DMS79 (cell line): ENCODE measurements at places on chromosomes 4 and X.
A peak's percentile ranks its signal among the peaks of the same experiment; 100 is the strongest.

DNA sequence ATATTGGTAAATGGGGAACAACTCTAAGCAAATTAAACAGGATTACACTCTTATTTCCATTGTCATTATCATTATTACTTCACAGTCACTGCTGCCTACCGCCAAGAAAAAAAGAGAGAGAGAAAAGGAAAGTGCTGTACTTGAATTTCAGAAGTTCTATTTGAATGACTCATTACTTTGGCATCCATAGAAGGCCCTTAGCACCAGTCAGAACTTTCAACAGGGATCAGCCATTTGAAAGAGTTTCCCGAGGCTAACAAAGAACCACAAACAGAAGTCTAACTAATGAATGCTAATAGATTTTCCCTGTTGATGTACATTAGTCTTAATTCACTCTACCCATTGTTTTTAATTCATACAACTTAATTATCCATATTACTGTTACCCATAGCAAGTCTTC, 116.3 kb downstream of the SHROOM4 start:
- DNase-seq: no peak

DNA sequence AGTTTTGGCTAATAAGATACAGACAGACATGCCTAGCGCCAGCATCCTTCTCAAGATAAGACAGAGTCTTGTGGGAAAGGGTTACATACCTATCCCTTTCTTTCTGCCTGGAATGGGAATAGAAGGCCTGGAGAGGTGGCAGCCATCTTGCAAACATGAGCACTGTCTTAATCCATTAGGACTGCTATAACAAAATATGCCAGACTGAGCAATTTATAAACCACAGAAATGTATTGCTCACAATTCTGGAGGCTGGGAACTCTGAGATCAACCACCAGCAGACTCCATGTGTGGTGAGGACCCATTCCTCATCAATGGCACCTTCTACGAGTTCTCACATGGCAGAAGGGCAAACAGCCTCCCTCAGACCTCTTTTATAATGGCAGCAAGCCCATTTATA, 26.5 kb upstream of the NEIL3 start:
- no peak for DNase-seq

- no peak for DNase-seq
These were observed 2.9 kb upstream of the PGRMC2 start for GRCh38 chr4:128290526-128290925.

DNA sequence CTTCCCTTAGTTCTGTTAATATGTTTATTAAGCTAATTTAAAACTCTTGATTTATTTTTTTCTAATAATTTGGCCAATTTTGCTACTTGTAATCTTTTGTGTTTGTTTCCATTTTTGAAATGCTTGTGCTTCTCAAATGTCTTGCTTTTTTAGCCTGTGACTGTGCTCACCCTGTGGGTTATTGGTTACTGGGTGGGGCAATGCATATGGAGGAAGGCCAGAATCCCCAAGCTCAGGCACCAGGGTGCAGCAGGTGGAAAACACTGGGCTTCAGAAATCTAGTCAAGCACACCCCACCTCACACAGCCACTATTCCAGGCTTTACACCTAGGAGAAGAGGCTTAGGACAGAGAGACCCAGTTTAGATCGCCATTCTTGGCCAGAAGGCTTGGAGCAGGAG, 33.1 kb downstream of the ETNPPL start:
- DNase-seq: no peak

DNA sequence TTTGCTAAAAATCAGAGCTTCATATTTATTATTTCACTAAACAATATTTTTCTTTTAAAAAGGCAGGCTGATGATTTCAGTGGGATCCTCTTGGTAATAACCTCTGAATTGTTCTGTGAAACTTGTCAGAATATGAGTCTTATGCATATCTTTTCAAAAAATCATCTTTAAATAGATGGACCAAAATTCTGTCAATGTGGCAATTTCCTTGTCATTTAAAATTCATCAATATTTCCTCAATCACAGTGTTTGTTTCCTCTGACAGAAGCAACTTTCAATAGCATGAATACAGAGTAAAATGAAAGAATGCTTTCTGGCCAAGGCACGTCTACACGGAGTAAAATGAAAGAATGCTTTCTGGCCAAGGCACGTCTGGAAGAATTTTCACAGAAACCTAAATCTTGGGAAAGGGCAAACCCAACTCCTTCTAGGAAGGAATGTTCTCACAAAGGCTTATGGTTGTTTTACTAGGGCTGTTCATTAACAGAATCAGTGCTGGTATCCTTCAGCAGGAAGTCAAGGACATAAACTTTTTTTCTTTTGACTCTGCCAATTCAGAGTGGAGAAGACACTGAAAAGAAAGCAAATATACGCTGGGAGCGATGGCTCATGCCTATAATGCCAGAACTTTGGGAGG, 99.0 kb upstream of the GPR34 start:
- DNase-seq: no peak

DNA sequence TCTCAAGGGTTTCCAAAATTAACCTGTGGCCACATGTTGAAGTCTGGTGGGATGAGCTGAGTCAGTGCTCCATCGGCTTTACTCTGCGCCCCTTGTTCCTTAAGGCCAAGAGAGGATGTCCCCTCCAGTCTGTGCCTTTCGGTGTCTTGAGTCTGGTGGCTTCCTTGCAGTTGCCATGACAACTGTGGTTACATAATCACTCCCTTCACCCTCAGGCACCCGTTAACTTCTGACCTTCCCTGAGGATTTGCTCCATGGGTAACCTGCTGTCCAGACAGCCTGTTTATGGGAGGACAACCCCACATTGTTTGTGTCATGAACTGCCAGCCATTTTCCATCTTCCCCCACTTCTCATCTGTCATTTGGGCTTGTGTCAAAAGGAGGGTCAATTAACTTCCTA, 401.1 kb upstream of the LCORL start:
- no peak for DNase-seq

GRCh38 chrX:120429776-120430540, 39.1 kb downstream of the LAMP2 start:
- DNase-seq: peak; percentile 59

DNA sequence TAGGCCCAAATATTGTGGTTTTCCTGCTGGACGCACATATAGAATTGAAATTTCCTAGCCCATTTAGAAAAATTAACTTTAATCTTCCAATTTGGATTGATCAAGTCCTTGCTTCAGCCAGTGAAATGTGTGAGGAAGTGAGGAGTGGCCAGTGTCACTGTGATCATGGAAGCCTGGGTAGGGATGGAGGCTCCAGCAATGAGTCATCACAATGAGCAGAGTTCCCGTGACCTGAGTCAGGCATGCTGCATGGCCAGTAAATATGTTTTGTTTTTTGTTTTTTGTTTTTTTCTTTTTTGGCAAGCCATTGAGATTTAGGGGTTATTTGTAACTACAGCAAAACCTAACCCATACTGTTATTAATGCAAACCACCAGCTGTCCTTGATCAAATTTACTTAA, 52.1 kb downstream of the IDS start:
- DNase-seq: no peak

DNA sequence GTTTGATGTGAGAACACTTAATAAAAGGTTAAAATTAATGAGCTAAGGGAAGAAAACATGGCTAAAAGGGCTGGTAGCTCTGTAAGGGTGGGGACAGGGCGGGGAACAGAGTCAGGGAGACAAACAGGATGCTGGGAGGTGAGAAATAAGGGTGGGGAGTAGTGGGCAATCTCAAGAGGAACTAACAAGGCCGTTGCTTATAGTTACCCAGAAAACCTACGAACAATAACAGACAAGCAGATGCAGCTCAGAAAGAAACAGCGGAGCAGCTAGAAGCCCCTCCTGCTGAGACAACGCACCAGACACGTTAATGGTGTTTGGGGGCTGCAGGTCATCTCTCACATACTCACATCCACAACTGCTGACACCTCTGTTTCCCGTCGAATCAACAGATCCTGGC, 9.7 kb upstream of the KLF3 start:
- no peak for DNase-seq

- DNase-seq: no peak
These were observed at the start of gene APELA for GRCh38 chr4:164876700-164877324. Gene APELA, plus strand, starts transcription at chr4:164877178. Its CDS starts 154 bp downstream, at chr4:164877332.

DNA sequence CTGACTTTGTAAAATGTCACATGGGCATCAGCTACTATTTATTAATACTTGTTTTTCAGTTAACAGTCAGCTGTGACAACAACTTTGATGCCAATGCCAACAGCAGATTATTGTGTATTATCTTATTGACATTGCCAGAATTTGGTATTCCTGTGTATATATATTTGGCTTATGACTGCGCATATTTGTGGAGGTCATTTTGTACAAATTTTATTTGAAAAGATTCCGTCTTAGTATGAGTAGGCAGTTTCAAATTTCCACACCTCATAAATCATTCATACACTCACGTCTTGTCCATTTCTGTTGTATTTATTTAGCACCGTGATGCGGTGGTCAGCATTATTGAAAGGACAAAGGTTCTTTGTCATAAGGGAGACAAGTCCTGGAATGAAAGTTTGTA, 558.2 kb upstream of the NDST4 start:
- DNase-seq: no peak

DNA sequence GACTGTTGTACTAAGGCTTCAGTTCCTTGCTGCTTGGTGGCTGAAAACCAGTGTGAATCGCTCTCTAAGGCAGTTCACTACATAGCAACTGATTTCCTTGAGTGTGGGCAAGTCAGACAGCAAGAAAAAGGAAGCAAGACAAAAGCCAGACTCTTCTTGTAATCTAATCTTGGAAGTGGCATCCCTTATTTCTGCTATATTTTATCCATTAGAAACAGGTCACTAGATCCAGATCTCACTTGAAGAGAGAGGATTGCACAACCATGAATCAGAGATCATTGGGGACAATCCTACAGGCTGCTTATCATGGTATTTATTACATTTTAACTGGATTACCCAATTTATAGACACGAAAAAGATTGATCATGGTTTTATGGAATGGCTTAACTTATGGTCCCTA, 684.5 kb downstream of the GRID2 start:
- DNase-seq: no peak

DNA sequence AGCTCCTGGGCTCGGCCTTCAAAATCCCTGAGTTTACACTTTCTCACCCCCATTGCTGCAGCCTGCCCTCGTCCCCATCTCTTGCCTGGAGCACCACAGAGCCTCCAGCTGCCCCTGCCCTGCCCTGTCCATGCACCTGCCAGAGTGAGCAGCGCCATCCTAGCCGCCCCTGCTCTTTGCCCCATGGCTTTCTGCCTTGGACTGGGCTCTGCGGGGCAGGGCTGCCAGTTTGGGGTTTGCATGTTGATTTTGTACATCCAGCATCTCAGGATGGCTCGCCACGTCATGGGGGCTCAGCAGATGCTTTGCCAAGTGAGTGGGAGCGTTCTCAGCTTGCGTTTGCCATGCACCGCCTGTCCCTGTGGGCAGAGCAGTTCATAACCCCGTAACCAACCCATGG, 67.1 kb upstream of the HGFAC start:
- DNase-seq: no peak
